Peyer's patch (tissue), 4 donors: ENCODE measurements at places on chromosomes 12 and 14. TPM values are rescaled to one million over a fixed set of nuclear protein-coding genes. Genes with fewer than 3 reads are reported as not detected.

GPRC5D gene
- total RNA-seq = 1.3 TPM

GIT2 gene
- 78.9 TPM for total RNA-seq

TSPAN19 gene
- total RNA-seq = not detected

ARID2 gene
- 40.2 TPM for total RNA-seq

PLCZ1 gene
- total RNA-seq = not detected

CDCA3 gene
- total RNA-seq = 44.2 TPM

FAM186B gene
- total RNA-seq = 0.35 TPM

WIF1 gene
- not detected for total RNA-seq

FBXO21 gene
- 42.5 TPM for total RNA-seq

SLC5A8 gene
- 0.18 TPM for total RNA-seq

TBC1D30 gene
- 10.3 TPM for total RNA-seq

RASSF8 gene
- 56.9 TPM for total RNA-seq

ART4 gene
- not detected for total RNA-seq

HEBP1 gene
- 175 TPM for total RNA-seq

AQP6 gene
- not detected for total RNA-seq

SERPINA4 gene
- total RNA-seq = not detected

PAH gene
- not detected for total RNA-seq

ISM2 gene
- not detected for total RNA-seq

LALBA gene
- not detected for total RNA-seq

PYGL gene
- total RNA-seq = 1.8 TPM

TWF1 gene
- 75.2 TPM for total RNA-seq

ENDOU gene
- total RNA-seq = not detected

LRP6 gene
- total RNA-seq = 27.3 TPM

FGF23 gene
- total RNA-seq = not detected

CLEC9A gene
- not detected for total RNA-seq

CSRP2 gene
- total RNA-seq = 10.6 TPM

AKAP3 gene
- not detected for total RNA-seq

RNASE3 gene
- not detected for total RNA-seq

CD163L1 gene
- total RNA-seq = 194 TPM

IAPP gene
- not detected for total RNA-seq

SLC2A13 gene
- total RNA-seq = 39.6 TPM

TUNAR gene
- total RNA-seq = not detected

GLT8D2 gene
- total RNA-seq = 4.7 TPM

AMN gene
- total RNA-seq = 803 TPM

A2ML1 gene
- not detected for total RNA-seq

FGF6 gene
- not detected for total RNA-seq

APOF gene
- not detected for total RNA-seq

MMP17 gene
- 32.2 TPM for total RNA-seq

MYF5 gene
- not detected for total RNA-seq

CORO1C gene
- 144 TPM for total RNA-seq

STAC3 gene
- total RNA-seq = 2.3 TPM

DYNC1H1 gene
- total RNA-seq = 480 TPM

MYRFL gene
- 60.1 TPM for total RNA-seq

CPM gene
- 25.6 TPM for total RNA-seq

TAS2R7 gene
- not detected for total RNA-seq

ANKRD52 gene
- 30.5 TPM for total RNA-seq

CMKLR1 gene
- 6.3 TPM for total RNA-seq

SYNJ2BP gene
- 40.2 TPM for total RNA-seq

CCDC177 gene
- total RNA-seq = not detected

B4GALNT1 gene
- total RNA-seq = not detected

DAO gene
- total RNA-seq = not detected

PCED1B gene
- not detected for total RNA-seq

CMA1 gene
- total RNA-seq = not detected

TIMELESS gene
- 5.6 TPM for total RNA-seq

DBX2 gene
- total RNA-seq = not detected

RPS6KA5 gene
- 15.1 TPM for total RNA-seq

LRRC9 gene
- 5.1 TPM for total RNA-seq

NID2 gene
- 11.7 TPM for total RNA-seq

ASIC1 gene
- 1.5 TPM for total RNA-seq

TCTN2 gene
- 4.3 TPM for total RNA-seq
